Activated T-helper 1 cell treated with anti-CD3 and anti-CD28 coated beads, Interleukin-12 subunit alpha, Interleukin-12 subunit beta, Interleukin-2, Interleukin-4 antibody, amounts not matched to agents 30 ng/mL and 10 ng/mL and 1 ng/mL, durations not matched to agents 14 hours and 24 hours and 36 hours (primary cell): ENCODE measurements at places on chromosomes 2 and 18.

DNA sequence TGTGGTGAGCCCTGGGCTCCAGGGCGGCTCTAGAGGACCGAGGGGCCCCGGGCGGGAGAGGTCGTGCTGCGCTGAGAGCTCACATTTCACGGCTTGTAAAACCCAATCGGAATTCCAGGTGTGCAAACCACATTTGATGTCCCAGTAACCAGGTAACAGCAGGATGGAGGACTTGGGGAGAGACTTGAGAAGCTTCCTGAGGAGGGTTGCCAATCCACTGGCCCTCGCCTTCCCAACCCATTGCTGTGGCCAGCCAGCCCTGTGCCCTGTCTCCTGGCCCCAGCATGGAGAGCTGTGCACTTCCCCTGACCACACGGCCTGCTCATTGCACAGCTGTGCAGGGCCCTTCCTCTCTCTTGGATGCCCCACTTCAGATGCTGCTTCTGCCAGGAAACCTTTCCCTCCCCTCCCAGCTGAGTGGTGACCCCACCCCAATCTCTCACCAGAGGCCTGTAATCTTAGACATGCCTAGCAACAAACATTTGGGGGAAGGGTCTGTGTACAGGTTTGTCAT lies 39.6 kb downstream of the ASB1 start:
- H3K4me1 ChIP-seq: no peaks in the 10 kb centered on the region
- no peak overlapping the region for H3K4me3 ChIP-seq
- no peak for DNase-seq

DNA sequence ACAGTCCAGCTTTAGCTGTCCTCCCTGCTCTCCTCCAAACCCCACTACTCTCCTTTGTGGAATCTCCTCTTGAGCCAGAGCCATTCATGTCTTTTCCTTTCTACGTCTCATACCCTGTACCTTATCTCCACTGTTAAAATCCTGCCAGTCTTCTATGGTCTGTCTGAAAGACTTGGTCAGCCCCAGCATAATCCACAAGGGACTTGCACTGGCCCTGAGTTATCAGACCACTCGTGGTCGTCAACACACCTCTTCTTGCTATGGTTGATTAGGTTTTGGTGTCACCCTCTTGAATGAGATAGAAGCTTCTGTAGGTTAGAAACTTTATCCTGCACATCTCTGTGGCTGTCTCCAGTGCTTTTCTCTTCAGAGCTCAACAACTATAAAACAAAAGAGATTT lies 56.8 kb downstream of the MYO1B start:
- H3K36me3 ChIP-seq: no peaks in the 10 kb centered on the region
- H3K4me3 ChIP-seq: no peak overlapping the region
- no peaks in the 10 kb centered on the region for H3K4me1 ChIP-seq
- DNase-seq: no peak
- no peaks in the 10 kb centered on the region for H3K27me3 ChIP-seq

GRCh38 chr18:21000667-21001066 lies 110.9 kb downstream of the ROCK1 start:
- no peaks in the 10 kb centered on the region for H3K27me3 ChIP-seq
- DNase-seq: no peak
- H3K36me3 ChIP-seq: peaks cover 32% of the 10 kb centered on the region
- peak overlapping the region; percentile 77 for H3K27ac ChIP-seq

DNA sequence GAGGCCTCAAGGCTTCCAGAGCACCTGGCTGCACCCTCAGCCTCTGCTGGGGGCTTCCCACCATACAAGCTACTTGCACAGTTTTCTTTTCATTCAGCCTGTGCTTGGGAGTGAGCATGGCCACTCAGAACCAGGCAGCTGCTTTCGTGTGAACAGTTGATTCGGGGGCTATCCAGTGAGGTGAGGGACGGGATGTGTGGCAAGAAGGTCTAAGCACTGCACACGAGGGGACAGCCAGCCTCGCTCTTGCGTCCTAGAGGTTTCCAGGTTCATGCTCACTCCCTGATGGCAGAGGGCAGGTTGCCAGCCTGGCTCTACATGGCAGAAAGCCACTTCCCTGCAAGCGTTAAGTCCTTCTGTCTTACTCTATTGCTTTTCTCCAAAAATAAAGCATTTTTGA lies 146.2 kb downstream of the MBP start:
- DNase-seq: no peak
- no peaks in the 10 kb centered on the region for H3K36me3 ChIP-seq
- no peak overlapping the region for H3K4me3 ChIP-seq

DNA sequence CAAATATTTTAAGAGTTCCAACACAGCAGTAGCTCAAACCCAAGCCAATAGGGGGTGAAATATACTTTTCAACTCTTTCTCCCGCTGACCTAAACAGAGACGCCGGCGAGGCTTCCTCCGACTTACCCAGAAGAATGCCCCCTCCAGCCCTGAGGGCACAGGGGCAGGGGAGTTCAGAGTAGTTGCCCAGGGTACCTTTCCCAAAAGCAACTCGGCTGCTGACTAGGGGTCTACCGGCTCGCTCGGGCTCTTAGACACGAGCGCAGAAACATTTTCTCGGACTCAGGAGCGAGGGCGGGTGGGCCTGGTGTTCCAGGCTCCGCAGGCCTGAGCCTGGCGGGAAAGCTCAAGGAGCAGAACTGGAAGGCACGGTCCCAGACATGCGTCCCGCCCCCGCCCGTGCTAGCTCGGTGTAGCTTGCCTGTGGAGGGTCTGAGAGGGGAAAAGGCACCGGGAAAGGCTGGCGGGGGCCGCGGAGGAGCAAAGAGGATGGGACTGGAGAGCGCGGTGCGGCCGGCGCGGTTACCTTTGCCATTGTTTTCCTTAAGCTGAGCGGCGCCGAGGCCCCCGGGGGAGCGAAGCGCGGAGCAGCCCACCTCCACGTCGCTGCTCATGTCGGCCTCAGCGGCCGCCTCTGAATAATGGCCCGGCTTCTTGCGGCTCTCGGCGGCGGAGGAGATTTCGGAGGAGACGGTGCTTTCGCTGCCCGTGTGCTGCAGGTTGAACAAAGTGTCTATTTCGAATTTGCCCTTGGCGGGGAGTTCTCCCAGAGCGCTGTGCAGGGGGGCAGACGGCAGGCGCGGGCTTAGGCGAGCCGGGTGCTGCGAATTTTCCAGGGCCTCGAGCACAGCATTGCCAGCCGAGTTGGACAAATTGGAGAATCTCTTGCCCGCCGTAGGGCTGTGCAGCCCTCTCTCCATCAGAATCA lies 674 bp downstream of the EVX2 start:
- H3K27me3 ChIP-seq: peaks cover 84% of the 10 kb centered on the region
- peak overlapping the region; percentile 64 for H3K27ac ChIP-seq
- no peak overlapping the region for H3K4me3 ChIP-seq
- peaks cover 3% of the 10 kb centered on the region for H3K36me3 ChIP-seq

- H3K27ac ChIP-seq: no peak overlapping the region
- no peaks in the 10 kb centered on the region for H3K4me1 ChIP-seq
- no peaks in the 10 kb centered on the region for H3K36me3 ChIP-seq
- peak; percentile 52 for DNase-seq
- H3K27me3 ChIP-seq: peaks cover 2% of the 10 kb centered on the region
These were observed 10.8 kb downstream of the SPDYA start for GRCh38 chr2:28821295-28821958.

- no peaks in the 10 kb centered on the region for H3K36me3 ChIP-seq
- no peak overlapping the region for H3K27ac ChIP-seq
- H3K4me1 ChIP-seq: no peaks in the 10 kb centered on the region
- H3K27me3 ChIP-seq: no peaks in the 10 kb centered on the region
These were observed 127.4 kb downstream of the NDUFA10 start for GRCh38 chr2:239897596-239898235.

DNA sequence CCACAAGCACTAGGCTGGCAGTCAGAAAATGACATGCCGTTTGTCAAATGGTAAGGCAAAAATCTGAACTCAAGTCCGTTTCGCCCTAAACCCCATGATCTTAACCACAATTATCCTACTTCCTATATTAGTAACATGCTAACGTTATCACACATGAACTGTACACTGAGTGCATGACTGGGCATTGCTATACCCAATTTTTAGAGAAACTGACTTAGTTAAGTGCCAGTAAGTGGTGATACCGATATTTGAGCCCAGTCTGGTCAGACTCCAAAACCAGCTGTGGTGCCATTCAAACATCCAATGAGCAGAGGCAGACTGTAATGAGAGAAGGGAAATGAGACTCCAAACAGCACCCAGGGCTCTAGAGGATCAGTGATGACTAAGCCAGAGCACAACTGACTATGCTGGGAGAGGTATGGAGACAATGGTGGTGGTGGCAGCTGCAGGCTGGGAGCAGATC lies 311.7 kb upstream of the PKDCC start:
- no peaks in the 10 kb centered on the region for H3K27me3 ChIP-seq
- no peaks in the 10 kb centered on the region for H3K36me3 ChIP-seq
- no peaks in the 10 kb centered on the region for H3K4me1 ChIP-seq
- H3K4me3 ChIP-seq: no peak overlapping the region
- no peak for DNase-seq
- H3K27ac ChIP-seq: no peak overlapping the region

GRCh38 chr18:61669320-61669719 lies 223.5 kb downstream of the RNF152 start:
- H3K4me1 ChIP-seq: no peaks in the 10 kb centered on the region
- no peak overlapping the region for H3K4me3 ChIP-seq
- H3K27ac ChIP-seq: no peak overlapping the region
- H3K27me3 ChIP-seq: peaks cover 14% of the 10 kb centered on the region

- peaks cover 36% of the 10 kb centered on the region for H3K4me1 ChIP-seq
- peak overlapping the region; percentile 49 for H3K27ac ChIP-seq
- peaks cover 11% of the 10 kb centered on the region for H3K36me3 ChIP-seq
- H3K27me3 ChIP-seq: no peaks in the 10 kb centered on the region
- peak overlapping the region; percentile 2 for H3K4me3 ChIP-seq
- peak; percentile 2 for DNase-seq
These were observed 243.8 kb downstream of the BABAM2 start for GRCh38 chr2:28134262-28134812.
